ENCODE measurements at places on chromosomes 5 and 9. TPM values are rescaled to one million over a fixed set of nuclear protein-coding genes. Genes with fewer than 3 reads are reported as not detected.

The TMC1 gene
- 0.42 TPM for total RNA-seq

The ENHO gene
- 2.4 TPM for total RNA-seq

The SGCD gene
- total RNA-seq, result 0.31 TPM

The FANCG gene
- 7.1 TPM for total RNA-seq

The DCANP1 gene
- total RNA-seq, result not detected

The TRPM3 gene
- 0.31 TPM for total RNA-seq

The PSD2 gene
- not detected for total RNA-seq

Measured in right lobe of liver (tissue), 6 donors.